AG08395 (cell line): ENCODE measurements at places on chromosomes 11 and 22.

DNA sequence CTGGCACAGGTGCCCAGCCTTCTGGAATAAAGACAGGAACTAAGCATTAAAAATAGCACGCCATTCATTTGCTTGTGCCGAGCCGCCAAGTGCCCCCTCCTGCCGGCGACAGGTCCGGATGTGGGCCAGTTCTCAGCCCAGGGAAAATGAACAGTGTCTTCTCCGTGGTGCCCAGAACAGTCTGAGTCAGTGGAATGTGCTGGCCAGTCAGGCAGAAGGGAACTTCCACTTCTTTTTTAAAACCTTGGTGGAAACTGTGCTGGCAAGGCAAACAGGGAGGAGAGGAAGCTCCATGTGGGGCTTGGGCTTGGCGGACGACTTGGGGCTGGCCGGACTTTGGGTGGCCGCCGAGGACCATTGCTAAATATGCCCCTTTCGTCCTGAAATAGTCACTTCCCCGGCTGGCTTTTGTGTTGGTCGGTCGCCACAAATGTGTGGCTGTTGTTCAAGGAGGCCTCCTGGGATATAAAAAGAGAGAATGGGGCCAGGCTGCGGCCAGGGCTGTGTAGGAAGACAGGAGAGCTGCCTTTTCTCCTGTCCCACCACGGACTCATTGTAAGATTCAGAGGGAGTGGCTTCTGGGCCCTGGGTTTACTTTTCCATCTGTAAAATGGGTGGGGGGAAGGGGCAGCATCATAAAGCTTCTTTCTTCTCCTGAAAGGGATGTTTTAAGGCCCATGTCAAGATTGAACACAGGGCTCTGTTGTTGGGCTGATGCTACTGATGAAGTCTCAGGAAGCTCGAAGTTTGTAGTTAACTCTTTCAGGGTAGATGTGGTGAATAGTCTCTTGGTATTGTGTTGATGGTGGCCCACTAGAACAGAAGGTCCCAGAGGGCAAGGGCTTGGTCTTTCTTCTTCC is 101.0 kb downstream of the PTPRJ start:
- DNase-seq: peak; percentile 87

GRCh38 chr11:47413908-47414684 is 5.7 kb downstream of the SLC39A13 start:
- peak; percentile 45 for DNase-seq

DNA sequence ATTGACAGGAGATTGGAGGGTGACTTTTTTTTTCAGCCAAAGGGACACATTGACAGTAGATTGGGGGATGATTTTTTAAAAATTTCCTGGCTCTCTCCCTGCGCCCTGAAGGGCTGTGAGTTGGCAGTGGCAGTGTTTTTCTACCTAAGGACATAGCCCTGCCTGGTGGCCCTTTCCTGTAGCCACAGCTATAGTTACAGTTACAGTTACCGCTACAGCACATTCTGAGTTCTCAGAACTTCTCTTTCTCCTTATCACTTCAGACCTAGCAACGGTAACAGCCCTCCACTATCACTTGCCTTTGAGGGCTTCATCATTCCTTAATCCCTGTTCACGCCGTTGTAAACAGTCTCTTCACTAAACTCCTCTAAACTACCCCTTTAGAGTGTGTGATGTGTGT is 684 bp downstream of the MRGPRX2 start:
- DNase-seq: no peak

- peak; percentile 35 for DNase-seq
Measured at GRCh38 chr11:43359422-43359818, 700 bp downstream of the TTC17 start.

GRCh38 chr22:42018224-42018623 is 19.6 kb downstream of the WBP2NL start:
- no peak for DNase-seq

DNA sequence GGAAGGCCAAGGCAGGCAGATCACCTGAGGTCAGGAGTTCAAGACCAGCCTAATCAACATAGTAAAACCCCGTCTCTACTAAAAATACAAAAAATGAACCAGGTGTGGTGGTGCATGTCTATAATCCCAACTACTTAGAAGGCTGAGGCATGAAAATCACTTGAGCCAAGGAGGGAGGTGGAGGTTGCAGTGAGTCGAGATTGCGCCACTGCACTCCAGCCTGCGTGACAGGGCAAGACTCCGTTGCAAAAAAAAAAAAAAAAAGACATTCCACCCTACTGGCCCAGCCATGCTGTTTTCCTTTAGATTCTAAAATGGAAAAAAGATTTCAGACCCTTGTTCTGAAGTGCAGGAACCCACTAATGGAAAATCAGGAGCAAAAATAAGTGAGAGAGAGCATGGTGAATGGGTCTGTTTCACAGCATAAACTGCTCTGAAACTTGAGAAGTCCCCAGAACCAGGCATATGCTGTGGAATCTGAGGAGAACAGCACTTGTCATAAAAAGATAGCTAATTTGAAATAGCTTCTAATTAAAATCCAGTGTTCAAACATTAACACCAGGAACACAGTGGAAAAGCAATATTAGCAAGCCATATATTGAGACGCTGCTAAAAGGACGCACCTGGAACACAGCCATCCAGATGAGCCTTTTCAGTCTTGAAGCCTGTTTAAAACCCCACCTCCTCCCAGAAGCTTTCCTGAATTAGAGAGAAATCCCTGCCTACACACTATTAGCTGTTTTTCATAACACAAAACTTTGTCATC is 66.3 kb upstream of the CHRM4 start:
- no peak for DNase-seq
